SK-N-SH (cell line): ENCODE measurements at places on chromosomes 7 and 10.

DNA sequence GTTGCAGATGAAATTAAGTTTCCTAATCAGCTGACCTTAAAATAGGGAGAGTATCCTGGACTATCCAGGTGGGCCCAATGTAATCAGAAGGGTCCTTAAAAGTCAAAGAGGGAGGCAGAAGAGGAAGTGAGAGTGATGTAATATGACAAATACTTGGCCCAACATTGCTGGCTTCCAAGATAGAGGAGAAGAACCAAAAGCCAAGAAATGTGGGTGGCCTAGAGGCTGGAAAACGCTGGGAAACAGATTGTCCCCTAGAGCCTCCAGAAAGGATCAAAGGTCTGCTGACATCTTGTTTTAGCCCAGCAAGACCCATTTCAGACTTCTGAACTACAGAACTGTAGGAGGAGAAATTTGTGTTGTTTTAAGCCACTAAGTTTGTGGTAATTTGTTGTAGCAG lies 79.7 kb upstream of the NOBOX start:
- DNase-seq, result no peak

DNA sequence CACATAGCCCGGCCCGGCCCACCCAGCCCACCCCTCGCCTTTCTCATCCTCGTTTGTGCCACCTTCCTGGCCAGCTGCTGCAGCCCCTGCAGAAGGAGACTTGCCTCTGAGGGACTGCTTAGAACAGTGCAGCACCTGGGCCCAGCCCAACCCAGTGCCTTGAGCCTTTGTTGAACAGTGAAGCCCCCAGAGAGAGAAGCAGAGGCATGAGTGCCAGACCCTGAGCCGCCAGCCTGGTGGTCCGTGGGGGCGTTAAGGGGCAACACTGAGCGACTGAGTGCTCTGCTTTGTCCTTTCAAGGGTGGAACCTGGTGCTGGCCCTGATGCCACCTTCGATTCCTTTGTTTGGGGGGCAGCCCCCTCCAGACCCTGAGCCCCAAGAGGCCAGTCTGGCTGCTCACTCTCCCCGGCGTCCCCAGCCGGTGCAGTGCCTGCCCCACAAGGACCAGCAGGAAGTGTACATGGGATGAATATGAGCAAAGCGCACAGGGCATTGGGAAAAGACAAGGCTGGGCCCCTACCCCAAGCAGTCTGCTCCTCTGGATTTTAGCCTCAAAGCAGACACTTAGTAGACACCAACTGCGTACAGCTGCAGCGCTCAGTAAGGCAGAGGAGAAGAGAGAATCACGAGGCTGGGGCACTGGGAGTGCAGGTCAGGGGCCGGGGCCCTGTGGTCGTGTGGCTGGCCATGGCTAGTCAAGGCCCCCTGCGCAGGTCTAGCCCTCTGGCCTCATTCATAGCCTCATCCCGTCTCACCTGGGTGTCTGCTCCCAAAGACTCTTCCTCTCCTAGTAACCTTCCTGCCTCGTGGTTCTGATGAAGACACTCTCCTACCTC lies 95.9 kb downstream of the RGS10 start:
- no peak for DNase-seq

DNA sequence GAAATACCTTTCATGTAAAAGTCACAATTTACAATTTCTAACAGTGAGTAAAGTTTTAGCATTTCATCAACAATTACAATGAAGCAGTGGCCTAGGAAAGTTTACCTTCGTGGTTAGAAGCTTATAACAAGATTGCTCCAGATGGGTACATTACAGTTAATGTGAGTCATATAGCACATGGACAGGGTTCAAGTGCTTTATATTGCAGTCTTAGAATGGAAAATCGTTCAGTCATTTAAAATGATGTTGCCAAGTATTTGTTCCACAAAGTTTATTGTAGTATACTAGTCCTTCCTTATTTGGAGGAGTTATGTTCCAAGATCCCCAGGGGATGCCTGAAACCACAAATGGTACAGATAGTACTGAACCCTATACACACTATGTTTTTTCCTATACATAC lies 174.6 kb upstream of the TARP start:
- no peak for DNase-seq

- DNase-seq, result peak; percentile 33
These were observed 13.8 kb upstream of the PAX2 start for GRCh38 chr10:100731407-100732240.
